ENCODE measurements at places on chromosomes 6 and 20.

DNA sequence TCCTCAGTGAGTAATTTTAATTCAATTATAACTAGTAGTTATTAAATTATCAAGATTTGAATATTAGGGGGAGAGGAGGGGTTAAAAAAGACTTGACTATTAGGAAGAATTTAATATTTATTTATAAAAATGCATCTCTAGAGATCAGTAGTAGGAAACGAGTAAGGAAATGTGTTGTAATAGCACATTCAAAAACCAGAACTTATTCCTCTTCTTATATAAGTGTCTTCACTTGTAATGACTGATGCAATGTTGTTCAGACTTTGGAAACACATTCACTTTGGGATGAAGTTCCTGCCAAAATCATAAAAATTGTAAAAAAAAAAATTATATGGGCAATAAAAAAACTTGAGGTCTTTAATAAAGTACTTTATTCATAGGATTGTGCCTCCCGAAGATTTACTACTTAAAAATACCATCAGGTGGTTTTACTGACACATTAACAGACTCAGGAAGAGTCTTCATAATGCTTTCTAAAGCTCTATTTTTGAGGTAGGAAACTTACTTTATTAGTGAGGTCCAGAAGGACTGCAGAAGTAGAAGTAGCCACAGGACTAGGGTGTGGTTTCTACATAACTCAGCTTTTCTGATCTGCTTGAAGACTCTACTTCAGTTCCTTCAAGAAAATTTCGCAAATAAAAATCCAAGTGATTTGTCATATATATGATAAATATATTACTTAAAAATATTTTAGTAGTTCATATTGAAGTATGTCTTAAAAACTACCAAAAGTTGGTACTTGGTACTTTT lies 59.8 kb downstream of the CCDC170 start:
- no peaks in the 10 kb centered on the region for H3K4me1 ChIP-seq
- DNase-seq: no peak
- no peak overlapping the region for H3K27ac ChIP-seq

DNA sequence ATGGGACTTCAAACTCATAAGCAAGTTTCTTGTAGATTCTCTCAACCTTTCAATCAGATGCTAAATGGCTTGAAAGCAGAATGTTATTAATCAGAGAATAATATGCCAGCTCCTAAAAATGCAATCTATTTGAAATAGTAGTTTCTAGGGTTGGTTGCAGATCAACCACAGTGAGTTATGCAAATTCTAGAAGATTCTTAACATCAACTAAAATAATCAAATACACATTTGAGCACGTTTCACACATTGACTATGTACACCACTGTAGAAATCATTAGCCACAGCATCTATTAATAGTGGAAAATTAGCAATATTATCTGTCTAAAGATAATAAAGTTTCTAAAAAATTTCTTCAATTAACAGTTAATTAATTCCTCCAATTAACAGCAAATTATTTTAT lies 141.9 kb upstream of the GJE1 start:
- H3K36me3 ChIP-seq: no peaks in the 10 kb centered on the region
- peaks cover 2% of the 10 kb centered on the region for H3K4me1 ChIP-seq
- no peak for DNase-seq
- H3K27me3 ChIP-seq: no peaks in the 10 kb centered on the region
- H3K4me3 ChIP-seq: no peak overlapping the region

- no peak overlapping the region for H3K27ac ChIP-seq
- no peak for DNase-seq
- H3K27me3 ChIP-seq: no peaks in the 10 kb centered on the region
- no peak overlapping the region for H3K4me3 ChIP-seq
- H3K4me1 ChIP-seq: no peaks in the 10 kb centered on the region
- no peaks in the 10 kb centered on the region for H3K36me3 ChIP-seq
Measured at GRCh38 chr6:167764215-167764614, 62.5 kb upstream of the AFDN start.

DNA sequence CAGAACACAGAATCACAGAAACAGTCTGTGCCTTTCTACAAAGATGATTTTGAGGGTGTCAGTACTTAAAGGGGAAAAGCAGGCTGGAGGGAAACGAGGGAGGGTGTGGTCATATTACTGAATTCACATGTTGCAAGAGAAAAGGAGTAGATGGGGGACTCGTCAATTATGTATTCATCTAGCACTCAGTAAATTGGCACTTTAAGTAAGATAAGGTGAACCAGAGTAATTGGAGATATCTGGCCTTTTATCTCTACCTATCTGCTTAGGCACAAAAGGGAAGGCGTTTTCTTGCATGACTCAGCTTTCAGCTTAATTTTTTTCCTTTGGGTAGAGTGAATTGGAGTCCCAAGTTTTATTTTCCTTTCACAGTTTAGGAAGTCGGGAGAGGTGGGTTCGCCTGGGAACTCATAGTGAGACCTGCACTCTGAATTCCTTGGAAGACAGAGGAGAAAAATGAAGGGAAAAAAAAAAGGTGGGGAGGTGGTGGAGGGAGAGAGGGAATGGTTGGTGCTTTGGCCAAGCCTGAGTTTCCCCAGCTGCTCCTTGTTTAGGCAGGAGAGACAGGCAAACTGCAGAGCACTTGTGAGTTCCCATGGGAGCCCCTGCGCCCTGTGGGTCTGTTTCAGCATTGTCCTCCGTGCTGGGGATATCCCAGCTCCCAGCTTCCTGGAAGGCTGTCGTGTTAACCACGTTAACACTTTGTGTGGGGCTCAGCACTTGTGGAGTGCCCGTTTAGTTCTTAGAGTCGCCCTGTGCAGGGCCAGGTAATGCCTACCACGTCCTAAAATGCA lies 19.7 kb upstream of the GTSF1L start:
- peaks cover 4% of the 10 kb centered on the region for H3K4me1 ChIP-seq
- no peak for DNase-seq
- H3K27me3 ChIP-seq: no peaks in the 10 kb centered on the region
- no peak overlapping the region for H3K27ac ChIP-seq
- no peak overlapping the region for H3K4me3 ChIP-seq

DNA sequence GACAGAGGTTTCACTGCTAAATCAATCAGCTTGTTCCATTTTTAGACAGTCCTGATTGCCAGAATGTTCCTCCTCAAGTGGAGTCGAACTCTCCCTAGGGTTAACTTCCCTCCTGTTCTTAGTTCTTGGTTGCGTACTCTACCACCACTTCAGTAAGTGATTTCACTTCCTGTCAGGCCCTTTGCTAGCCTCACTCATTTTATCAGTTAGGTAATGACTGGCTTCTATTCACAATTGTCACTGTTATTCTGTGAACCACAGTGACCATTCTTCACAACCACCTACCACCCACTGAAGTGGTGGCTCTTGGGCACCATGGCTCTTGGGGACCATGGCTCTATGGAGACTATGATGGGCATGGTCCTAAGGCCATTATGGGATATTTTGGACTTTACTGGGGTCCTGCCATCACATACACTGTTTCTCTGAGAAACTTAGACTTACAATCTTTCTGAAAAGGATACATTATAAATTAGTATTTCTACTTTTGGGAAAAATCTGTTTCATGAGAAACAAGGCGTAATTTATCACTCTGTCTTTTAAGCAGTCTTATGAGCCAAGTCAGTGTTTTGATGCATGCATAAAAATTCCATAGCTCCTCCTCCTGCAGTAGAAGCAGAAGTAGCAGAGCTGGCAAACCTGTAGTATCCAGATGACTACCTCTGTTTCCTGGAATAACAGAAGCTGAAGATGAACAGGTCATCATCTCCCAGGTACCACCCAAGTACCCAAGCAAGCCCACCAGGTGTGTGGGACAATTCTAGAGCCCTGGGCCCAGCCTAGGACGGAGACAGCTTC lies 66.3 kb downstream of the ATXN1 start:
- H3K27me3 ChIP-seq: no peaks in the 10 kb centered on the region
- 0 out of 2 replicates have a peak, but pooled peaks cover 3% of the 10 kb centered on the region for H3K36me3 ChIP-seq
- peaks cover 13% of the 10 kb centered on the region for H3K4me1 ChIP-seq
- H3K27ac ChIP-seq: no peak overlapping the region
- no peak for DNase-seq

DNA sequence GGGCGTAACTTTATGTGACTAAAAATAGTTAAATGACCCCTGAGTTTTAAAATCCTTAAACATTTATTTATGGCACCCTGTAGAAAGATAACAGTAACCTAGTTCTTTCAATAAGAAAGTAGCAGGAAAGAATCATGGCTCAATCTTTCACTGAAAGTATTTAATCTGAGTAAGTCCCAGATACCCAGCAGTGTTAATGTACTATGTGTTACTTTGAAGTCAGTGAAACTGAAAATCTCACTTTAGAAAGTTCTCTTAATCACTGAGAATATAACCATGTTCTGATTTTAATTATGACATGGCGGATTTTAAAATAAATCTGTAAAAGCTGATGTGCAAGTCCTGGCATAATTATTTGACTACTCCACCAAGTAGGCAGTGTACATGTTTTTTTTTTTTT lies 8.1 kb upstream of the HEY2 start:
- H3K27me3 ChIP-seq: peaks cover 21% of the 10 kb centered on the region
- no peaks in the 10 kb centered on the region for H3K36me3 ChIP-seq

DNA sequence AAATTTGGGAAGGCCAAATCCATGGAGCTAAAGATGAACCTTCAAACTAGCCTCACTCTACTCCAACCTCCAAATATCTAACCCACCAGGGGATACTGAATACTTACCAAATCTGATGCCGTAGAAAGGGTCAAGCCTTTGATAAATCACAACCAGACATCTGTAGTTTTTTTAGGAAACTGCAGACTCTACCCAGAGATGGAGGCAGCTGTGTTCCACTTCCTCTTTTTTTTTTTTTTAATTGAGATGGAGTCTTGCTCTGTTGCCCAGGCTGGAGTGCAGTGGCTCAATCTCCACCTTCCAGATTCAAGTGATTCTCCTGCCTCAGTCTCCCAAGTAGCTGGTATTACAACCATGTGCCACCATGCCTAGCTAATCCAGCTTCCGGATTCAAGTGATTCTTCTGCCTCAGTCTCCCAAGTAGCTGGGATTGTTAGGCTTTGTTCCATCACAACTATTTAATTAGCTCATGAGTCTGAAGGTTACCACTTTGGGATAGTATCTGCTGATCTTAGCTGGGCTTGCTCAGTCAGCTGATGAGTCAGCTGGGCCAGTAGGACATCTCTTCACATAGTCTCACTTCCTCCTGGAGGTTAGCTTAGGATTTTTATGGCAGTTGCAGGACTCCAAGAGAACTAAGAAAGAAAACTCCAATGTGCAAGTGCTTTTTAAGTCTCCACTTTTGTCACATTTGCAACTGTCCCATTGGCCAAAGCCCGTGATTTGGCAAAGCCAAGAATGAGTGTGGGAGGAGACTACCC lies 13.3 kb downstream of the FRK start:
- no peak overlapping the region for H3K27ac ChIP-seq
- no peaks in the 10 kb centered on the region for H3K4me1 ChIP-seq
- peak; percentile 50 for DNase-seq

DNA sequence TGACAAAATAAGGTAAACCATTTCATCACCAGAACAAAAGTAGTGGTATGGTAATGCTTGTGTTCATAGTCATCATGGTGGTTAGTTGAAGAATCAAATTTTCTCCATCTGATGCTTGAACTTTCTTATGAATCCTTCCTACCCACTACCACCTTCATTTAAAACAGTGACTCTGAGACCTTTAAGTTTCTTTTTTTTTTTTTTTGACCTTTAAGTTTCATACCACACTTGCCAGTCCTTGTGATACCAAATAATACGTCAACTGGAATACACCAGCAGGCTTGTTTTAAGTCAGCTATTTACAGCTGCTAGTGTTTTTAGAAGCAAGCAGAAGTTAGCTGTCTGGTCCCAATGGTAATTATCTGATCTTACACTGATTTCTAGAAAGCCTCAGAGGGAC lies 413.4 kb upstream of the SOX4 start:
- H3K4me1 ChIP-seq: no peaks in the 10 kb centered on the region
- H3K36me3 ChIP-seq: no peaks in the 10 kb centered on the region
- H3K27ac ChIP-seq: no peak overlapping the region
- H3K4me3 ChIP-seq: no peak overlapping the region

DNA sequence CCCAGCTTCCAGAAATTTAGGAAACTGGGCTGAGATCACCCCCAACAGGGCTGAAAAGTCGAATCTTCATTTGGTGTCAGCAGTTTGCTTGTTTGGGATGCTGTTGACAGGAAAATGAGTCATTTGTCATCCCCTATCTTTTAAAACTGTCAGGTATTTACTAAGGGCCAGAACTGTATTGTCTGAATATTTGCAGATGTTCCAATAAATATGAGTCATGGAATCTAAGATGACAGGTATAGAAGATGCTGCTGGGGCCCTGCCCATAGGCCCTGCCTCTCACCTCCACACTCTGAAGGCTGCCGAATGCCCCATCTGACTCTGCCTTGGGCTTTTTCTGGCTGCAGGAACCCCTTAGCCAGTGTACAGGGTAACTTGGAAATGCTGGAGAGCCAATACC lies 3.9 kb downstream of the ETV7 start:
- H3K36me3 ChIP-seq: no peaks in the 10 kb centered on the region
- H3K4me1 ChIP-seq: peaks cover 6% of the 10 kb centered on the region
- no peak for DNase-seq

GRCh38 chr20:11935212-11936154 lies 17.8 kb downstream of the BTBD3 start:
- H3K36me3 ChIP-seq: no peaks in the 10 kb centered on the region
- no peak overlapping the region for H3K27ac ChIP-seq
- no peaks in the 10 kb centered on the region for H3K4me1 ChIP-seq
- no peak for DNase-seq

DNA sequence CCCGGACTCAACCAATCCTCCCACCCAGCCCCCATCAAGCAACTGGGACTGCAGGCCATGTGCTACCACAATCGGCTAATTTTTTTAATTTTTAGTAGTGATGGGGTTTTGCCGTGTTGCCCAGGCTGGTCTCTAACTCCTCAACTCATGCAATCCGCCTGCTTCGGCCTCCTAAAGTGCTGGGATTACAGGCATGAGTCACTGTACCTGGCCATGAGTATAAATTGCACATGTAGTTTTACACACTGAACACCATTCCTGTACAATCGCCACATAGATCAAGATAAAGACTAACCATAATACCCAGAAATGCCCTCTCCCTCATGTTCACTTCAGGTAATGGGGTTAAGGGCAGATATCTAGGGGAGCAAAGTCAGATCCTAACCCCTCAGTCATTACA lies 26.4 kb downstream of the TRPC4AP start:
- no peak overlapping the region for H3K27ac ChIP-seq
- H3K4me1 ChIP-seq: peaks cover 15% of the 10 kb centered on the region
- DNase-seq: no peak
- H3K27me3 ChIP-seq: no peaks in the 10 kb centered on the region

Measured in IMR-90 (cell line).